Nucleus accumbens (tissue), 56 donors: ENCODE measurements at places on chromosomes 6 and 20.

GRCh38 chr6:43773050-43773979, 3.3 kb downstream of the VEGFA start:
- DNase-seq = no peak

GRCh38 chr6:158399040-158399700, 86.9 kb downstream of the TULP4 start:
- no peak for DNase-seq

GRCh38 chr20:37270576-37271420, 9.2 kb upstream of the GHRH start:
- no peak for DNase-seq

GRCh38 chr20:46036370-46036769, 7.4 kb downstream of the SLC12A5 start:
- DNase-seq = no peak

- DNase-seq = no peak
Observed at GRCh38 chr6:165008971-165009370, 300.4 kb downstream of the C6orf118 start.

DNA sequence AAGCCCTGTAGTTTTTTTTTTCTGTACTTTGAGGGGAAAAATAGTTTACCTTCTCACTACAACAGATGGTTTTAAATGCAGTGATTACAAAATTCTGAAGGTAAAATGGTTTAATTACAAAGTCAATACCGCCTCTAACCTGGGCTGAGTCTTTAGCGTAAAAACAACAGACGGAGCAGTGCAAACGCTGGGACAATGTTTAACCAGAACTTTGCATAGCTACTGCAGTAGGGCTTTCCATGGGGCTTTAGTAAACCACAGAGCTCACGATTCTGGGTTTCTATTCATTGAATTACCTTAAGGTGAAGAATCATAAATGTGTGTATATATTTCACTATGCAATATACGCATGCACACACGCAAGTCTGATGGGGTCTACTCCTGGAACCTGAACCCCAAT, 77.9 kb downstream of the RFX6 start:
- DNase-seq = no peak

GRCh38 chr20:51732096-51732791, 35.9 kb downstream of the ATP9A start:
- DNase-seq = no peak

DNA sequence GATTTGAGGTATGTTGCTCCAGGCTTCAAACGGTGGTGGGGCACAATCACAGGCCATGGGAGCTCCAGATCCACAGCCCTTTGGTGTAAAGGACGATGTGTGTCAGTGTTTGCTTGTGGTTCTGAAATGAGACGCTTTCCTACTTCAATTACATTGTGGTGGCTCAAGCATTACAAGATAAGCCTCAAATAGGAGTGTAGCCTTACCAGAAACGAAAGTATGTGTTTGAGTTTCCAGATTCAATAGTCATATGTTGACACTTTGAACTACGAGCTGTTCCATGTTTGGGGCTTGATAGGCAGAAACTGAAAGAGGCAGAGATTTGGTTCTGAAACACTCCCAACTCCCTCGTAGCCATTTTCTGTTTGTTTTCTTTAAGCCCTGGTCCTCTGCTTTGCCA, 187.1 kb downstream of the MYLK4 start:
- DNase-seq = no peak

GRCh38 chr6:6680526-6680925, 92.0 kb downstream of the LY86 start:
- no peak for DNase-seq

DNA sequence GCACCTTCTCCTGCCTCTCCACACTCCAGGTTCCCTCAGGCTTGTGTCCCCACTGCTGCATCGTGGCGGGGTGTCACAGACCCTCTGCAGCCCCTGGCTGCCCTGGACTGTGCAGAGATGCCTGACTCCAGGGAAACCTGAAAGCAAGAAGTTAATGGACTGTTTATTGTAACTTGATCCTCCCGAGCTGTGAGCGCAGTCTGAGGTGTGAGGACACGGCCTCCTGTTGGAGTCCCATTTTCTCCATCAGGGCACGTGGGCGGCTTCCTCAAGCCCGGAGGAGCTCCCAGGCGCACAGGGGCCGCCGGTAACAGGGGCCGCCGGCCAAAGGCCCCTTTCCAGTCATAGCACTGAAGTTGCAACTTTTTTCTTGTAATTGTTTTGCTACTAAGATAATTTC, 16.9 kb downstream of the RBM38 start:
- DNase-seq = no peak

GRCh38 chr6:36677753-36678487, 594 bp upstream of the CDKN1A start:
- no peak for DNase-seq

- DNase-seq = peak; percentile 67
Observed at GRCh38 chr20:34874094-34874654, 1.5 kb upstream of the GGT7 start.

DNA sequence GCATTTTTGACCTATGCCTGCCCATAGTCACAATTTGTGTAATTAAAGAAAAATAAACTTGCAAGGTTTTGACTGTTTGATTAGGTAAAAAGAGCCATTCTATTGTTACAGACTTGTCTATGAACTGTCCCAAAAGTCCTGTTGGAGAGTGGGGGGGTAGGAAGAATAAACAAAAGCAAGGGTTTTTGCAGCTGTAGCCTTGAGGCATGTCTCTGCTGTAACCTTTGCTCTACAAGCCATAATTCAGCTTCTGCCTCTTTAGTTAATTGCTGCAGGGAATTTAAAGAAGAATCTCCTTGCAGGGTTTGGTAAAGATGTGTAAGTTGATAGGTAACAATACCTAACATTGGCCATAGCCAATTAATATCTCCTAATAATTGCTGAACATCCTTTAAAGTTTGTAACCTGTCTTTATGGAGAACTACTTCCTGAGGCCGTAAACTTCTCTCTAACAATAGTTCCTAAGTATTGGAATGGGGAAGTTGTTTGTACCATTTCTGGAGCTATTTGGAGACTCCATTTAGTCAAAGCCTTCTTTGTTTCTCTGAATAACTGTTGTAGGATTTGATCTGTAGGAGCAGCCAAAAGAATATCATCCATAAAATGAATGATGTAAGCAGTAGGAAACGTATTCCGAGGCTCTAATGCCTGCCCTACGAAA, 7.9 kb upstream of the ABHD12 start:
- no peak for DNase-seq

DNA sequence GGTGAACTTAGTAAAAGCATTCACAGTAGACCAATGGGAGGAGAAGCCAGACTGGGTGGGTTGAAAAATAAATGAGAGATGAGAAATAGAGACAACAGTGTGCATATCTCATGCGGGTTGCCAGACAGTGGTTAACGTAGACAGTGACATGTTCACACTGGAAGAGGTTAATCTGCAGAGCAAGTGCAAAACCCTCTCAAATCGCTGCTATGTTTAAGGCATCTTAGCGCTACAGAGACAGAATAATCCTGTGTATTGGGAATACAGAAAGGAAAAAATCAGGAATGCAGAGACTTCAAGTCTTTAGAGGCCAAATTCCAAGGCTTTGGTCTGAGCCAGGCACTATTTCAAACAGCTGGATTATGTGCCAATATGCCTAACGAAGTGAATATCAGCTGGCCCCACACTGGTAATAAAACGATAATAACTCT, 107.1 kb downstream of the TSHZ2 start:
- DNase-seq = no peak

- peak; percentile 64 for DNase-seq
Observed at GRCh38 chr20:38286586-38287531, 17.1 kb upstream of the BPI start.

DNA sequence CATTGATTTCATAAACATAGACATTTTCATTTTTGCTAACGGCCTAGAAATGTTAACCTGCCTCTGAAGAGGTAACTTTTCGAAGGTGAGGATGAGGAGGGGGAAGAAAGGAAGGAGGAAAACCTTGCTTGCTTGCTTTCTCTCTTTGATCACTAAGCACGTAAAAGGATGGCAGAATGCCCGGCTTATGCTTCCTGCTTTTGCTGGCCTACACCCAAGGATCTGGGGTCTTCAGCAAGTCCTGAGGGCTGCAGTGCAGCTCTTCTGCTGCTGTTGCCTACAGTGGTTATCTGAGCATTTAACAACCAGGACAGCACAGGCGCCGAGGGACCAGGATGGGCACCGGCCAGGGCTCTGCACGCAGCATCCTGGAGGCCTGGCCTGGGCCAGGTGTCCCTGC, 150.8 kb upstream of the TAB2 start:
- no peak for DNase-seq

DNA sequence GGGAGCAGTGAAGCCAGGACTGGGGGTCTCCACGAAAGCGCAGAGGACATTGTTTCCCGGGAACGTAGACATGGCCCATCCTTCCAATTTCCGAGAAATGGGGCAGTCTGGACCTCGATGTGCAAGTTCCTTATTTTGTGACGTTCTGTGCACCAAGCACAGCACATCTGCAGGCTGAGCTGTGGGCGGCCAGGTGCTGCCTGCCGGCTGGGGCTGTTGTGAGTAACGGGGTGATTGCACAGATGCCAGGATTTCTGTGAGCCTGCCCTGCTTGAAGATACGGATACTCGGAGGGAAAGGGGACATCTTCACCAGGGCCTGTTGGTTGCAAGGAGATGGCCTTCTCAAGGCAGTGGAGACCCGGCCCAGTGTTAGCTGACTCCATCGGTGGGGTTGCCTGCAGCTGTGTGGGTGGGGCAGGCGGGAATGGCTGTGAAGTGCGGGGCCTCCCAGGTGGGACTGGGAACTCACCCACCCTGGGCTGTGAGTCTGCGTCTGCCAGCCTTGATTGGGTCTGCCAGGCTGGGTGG, 27.6 kb downstream of the CDH4 start:
- DNase-seq = no peak

DNA sequence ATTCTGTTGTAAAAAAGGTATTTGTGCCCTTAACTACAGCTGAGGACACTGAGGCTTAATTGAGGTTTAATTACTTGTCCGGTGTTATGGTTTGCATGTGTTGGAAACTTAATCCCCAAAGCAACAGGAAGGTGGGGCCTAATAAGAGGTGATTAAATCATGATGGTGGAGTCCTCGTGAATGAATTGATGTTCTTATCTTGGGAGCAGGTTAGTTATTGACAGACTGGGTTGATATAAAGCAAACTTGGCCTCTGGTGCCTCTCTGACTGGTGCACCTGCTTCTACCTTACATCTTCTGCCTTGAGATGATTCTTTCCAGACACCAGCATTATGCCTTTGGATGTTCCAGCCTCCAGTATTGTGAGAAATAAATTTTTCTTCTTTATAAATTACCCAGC, 306.5 kb upstream of the HS3ST5 start:
- no peak for DNase-seq

DNA sequence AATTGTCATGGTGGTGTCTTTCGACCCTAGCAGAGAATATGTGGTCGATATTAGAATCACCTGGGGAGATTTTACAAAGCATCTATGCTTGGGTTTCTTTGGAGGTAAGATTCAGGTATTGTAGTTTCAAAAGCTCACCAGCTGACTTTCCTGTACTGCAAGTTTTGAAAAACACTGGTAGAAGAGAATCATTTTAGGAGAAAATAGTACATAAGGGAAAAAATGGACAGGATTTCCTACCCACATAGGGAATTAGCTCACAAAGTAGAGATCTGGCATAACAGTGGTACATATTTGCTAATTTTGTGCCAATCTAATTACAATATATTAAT, 27.4 kb upstream of the ABT1 start:
- DNase-seq = no peak

GRCh38 chr6:30691208-30691847, 544 bp upstream of the NRM start:
- DNase-seq = no peak

- no peak for DNase-seq
Observed at GRCh38 chr20:57785061-57785460, 75.2 kb upstream of the PMEPA1 start.

DNA sequence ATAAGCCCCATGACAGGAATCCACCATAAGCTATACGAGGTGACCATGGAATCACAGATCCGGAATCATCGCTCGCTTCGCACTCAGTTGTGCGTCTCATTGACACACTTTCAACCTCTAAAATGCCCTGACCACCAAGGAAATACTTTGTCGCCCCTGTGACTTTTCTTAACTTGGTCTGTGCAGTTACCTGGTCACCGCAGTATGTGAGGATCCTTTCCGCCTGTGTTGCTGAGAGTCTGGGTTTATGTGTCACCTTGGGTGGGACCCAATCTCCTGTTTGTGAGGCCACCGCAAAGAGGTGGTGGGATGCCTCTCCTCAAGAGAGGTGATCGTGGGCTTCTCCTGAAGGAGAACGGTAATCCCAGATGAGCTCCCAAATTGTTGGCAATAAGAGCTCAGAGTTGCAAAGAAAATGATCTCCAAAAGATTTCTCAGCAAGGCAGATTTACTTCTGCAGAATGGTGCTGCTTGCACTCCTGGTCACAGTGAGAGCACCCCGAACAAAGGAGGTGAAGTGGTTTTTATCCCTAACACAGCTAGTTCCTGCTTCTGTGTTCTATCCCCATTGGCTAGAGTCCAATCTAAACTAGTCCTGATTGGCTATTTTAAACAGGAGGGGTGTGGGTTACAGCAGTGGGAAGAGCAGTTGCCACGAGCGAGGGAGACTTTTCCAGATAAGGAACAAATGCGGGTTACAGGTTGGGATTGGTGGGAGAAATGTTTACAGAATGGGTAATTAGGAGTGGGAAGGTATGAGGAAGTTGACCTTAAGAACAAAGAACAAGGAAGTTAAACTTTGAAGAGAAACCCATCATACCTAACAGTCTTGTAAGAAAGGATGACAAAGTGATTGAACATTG, 9.1 kb upstream of the ZNFX1 start:
- no peak for DNase-seq

DNA sequence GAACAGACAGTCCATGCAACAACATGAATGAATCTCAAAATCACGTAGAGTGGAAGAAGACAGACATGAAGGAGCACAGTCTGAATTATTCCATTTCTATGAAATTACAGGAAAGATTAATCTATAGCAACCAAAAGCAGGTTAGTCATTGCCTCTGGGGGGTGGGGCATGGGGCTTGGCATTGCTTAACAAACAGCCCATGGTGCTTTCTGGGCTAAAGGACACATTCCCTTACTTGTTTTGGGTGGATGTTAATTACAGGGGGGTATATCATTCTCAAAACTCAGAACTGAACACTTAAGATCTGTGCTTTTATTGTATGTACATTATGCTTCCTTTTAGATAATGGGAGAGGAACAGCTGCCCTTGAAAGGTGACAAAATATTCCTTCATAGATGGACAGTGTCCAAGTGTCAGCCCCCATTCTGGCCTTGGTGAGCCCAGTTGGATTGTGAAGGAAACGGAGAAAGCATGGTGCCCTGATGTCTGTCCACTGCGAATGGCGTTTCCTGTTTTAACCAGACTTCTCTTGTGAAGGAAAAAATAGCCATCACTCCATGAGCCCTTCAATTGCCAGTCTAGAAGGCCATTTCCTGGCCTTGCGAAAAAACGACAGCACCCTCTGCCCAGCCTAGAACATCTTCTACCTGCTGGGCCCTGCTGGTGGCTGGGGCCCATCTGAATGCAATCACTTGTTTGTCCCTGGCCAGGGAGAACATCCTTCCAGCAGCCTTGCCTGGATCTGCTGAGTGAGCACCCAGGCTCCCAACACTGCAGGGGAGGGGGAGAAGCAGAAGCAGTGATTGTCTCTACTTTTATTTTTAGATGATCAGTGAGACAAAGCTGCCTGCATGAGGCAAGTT, 179.7 kb downstream of the BCAS1 start:
- no peak for DNase-seq
